ENCODE measurements at places on chromosomes 16 and 17.
A peak's percentile ranks its signal among the peaks of the same experiment; 100 is the strongest.

DNA sequence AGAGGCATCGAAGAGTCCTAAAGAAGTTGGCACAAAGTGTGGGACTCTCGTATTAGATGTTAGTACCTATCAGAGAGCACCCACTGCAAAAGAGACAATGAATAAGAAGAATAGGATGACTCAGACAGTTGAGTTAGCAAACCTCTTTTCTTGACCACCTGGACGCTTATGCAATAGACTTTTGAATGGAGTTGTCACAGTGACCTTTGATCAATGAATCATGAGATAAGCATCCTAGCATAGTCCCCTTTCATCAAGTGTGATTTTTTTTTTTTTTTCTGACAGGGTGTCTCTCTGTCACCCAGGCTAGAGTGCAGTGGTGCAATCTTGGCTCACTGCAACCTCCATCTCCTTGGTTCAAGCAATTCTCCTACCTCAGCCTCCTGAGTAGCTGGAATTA lies 1417.9 kb upstream of the GOT2 start:
- DNase-seq = no peak

GRCh38 chr16:50338371-50339231 lies 30.2 kb downstream of the BRD7 start:
- DNase-seq = no peak

- no peak for DNase-seq
Observed at GRCh38 chr16:1033128-1033679, 39.3 kb upstream of the SSTR5 start.

GRCh38 chr16:89013111-89013510 lies 36.1 kb upstream of the CBFA2T3 start:
- no peak for DNase-seq

DNA sequence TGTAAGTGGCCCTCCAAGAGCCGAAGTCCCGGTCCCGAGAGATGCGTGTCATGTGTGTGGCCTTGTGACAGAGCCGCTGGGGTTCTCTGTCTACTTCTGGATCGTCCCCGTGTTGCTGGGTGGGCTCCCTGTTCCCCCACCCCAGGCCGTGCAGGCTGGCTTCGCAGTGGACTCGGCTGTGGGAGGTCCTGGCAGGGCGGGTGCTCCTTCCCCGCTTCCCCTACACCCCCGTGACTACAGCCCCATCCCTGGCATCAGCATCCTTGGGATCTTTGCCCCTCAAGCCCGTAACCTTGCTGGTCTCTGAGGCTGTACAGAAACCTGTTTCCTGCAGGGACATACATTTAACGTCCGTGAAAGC lies 136.3 kb downstream of the BANP start:
- DNase-seq = no peak

GRCh38 chr16:2495041-2495440 lies 18.7 kb upstream of the ATP6V0C start:
- no peak for DNase-seq

DNA sequence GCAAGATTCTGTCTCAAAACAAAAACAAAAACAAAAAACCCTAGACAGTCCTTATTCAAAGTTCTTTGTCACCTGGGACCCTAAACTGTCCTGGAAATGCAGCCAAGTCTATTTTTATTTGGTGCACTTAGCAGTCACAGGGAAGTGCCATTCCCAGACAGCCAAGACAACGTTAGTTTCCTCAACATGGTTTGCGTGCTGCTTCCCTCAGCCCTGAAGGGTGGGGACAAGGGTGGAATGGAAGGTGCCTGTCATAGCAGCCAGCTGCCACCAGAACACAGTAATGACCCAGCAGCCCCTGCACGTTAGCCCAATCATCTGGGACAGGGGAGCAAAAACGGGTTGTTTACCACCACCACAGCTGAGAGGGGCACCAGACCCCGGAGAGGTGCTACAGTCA lies 16.9 kb downstream of the CREBBP start:
- no peak for DNase-seq

GRCh38 chr16:22977294-22977697 lies 163.3 kb downstream of the HS3ST2 start:
- DNase-seq = no peak

DNA sequence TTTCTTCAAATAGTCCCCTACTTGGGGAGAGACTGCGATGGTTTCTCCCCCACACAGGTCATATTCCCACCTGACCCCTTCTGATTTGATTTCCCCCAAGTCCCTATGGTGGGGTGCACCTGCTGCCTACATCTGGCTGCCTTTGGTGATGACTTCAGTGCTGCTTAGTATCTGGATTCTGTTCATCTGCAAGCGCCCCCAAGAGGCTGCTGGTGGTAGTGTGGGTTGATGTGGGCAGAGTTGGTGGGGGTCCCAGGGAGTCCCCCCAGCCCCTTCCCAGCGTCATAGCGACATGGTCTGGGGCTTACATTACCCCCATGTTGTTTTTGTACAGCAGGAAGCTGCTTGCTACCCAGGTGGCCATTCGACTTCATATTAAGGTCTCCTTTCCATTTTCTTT lies 99.2 kb downstream of the NTN1 start:
- DNase-seq = no peak

DNA sequence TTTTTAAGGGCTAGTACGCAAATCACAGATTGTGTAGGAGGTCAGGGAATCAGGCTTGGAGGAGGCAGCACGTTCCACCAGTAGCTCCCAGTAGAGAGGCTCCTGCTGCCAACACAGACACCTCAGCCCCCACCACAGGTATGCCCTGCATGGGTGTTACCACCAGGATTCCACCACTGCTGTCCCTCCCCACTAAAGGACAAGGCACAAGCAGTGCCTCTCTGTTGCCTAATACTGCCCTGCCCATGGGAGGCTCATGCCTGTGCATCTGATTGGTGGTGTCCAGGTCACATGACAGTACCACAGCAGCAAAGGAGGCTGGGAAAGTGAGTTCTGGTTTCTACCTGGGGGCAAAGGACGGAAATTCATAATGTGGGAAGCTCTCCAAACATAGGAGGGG lies 33.6 kb upstream of the CACNG4 start:
- no peak for DNase-seq

- no peak for DNase-seq
Observed at GRCh38 chr16:4383591-4384444, 12.2 kb downstream of the VASN start.

GRCh38 chr17:80832888-80833583 lies 158.6 kb upstream of the CHMP6 start:
- DNase-seq = peak; percentile 47

GRCh38 chr17:13813347-13814240 lies 211.9 kb upstream of the HS3ST3A1 start:
- DNase-seq = no peak

DNA sequence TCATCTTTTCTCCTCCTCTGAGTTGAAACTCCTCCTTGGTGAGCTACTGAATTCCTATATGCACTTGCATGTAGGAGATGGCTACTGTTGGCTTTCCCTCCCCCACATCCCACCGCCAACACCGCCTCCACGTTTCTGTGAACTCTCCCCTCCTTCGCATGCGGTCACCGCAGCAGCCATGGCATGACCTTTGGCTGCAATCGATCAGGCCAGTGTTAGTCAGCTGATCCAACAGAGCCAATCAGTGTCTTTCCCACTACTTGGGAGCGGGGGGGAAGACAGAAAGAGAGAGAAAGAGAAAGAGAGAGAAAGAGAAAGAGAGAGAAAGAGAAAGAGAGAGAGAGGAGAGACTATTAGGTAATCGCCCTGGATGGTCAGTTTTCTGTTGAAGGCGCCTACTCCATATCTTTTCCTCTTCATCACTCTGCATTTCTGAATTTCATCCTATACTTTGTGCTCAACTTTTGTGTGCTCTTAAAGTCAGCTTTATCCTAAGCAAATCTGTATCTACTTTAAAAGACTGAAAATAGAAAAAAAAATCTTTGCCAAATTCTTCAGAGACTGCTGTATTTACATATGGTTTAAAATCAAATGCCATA lies 22.7 kb downstream of the ASGR1 start:
- no peak for DNase-seq

- no peak for DNase-seq
Observed at GRCh38 chr17:72588961-72589360, 468.1 kb downstream of the SOX9 start.

GRCh38 chr16:965036-965395 lies 5.8 kb downstream of the LMF1 start:
- DNase-seq = no peak

DNA sequence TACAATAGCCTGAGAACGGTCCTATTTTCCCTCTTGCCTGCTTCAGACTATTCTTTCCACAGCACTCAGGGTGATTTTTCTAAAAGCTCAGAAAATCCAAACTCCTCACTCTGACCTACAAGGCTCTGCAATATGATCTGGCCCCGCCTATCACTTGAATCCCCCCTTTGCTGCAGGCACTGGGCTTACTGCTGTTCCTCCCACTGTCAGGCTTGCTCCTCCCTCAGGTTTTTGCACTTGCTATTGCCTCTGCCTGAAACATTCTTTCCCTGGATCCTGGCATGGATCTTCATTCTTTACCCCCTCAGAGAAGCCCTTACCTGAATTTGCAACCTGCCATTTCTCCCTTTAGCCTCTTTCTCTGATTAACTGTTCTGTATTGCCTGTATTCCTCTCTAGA lies 52.3 kb downstream of the RPGRIP1L start:
- DNase-seq = no peak

DNA sequence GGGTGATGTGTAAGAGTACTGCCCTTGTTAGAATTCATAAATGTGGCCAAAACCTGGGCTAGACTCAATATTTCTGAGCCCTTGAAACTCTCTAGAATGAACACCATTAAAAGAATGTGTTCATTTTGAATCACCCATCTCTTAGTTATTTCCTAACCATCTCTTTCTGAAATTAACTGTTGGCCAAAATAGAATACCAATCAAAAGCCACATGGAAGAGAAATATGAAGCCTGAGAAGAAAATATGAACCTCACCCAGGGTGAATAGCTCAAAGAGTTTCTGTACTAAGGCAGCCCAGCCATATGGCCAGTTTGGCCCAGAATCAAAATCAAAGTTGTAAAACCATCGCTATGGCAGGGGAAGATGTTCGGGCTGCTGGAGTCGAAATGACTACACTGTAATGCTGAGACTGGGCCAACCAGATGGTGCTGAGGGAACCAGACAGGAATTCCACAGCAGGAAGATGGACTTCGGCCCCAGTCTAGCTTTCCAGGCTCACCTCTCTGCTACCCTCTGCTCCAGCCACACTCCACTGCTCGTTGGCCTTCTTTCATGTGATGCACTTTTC lies 154.3 kb upstream of the ZFHX3 start:
- DNase-seq = no peak

DNA sequence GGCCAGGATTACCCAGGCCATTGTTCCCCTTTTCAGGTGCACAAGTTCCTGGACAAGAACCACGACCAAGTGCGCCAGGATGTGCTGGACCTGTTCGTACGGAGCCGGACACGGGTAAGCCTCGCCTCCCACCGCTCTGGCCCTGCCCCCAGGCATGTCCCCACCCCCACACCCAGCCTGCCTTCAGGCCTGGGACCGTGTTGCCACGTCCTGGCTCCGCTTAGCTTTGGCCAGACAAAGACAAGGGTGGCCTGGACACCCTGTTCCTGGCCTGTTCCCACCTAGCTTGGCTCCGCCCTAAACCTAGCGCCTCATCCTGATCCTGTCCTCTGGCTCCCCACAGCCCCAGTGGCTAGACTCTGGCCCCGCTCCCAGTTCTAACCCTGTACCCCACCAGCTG lies 30.9 kb downstream of the MYO15A start:
- DNase-seq = no peak

DNA sequence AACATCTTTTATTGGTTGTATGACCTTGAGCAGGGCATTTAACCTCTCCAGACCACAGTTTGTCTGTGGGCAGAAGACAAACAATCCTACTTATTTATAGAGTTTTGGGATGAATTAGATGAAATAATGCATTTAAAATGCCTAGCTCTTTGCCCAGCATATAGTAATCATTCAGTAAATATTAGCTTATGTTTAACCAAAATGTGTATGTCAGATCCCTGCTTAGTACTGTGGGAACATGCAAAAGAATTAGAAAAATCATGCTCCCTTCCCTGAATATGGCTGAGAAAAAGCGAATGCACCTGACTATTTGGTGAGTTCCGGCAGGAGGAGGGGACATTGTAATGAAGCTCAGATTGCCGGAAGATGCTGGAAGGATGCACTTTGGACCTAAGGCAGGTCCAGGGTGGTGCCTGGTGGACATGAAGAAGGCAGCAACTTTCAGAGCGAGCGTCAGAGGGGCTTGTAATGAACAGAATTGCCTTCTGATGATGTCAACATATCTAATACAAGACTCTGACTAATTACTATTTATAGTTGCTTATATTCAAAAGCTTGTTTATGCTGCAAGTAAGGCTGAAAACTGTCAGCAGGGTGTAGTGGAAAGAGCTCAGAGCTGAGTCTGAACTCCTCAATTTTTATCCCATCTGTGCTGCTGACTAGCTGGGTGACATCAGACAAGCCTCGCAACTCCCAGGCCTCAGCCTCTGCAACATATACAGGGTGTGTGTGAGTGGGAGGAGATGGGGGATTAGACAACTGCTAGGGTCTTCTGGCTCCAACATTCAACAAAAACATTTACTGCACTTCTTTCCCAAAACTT lies 221.2 kb downstream of the PRKCA start:
- no peak for DNase-seq

- DNase-seq = no peak
Observed at GRCh38 chr17:65444049-65444448, 117.4 kb downstream of the AXIN2 start.

GRCh38 chr17:61503961-61504360 lies 51.7 kb downstream of the TBX4 start:
- no peak for DNase-seq

DNA sequence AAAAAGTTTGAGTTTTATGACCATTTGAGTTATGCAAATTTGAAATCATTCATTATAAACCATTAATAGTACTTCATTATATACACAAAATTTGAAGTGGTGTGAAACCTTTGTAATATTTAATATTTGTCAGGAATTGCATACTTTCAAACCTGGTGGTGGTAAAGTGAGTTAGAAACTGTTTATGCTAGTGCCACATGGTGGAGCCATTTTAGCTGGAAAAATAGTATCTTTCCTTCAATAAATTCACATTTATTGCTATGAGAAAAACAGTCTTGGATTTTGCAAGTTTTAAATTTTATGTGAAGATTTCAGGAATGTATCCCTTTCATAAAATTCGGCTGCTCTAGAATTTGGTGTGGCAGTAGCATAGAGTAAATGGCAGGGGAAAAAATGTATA lies 7.3 kb upstream of the BLMH start:
- no peak for DNase-seq

GRCh38 chr17:80154166-80154565 lies 7.2 kb upstream of the EIF4A3 start:
- no peak for DNase-seq

GRCh38 chr17:17491546-17491988 lies 4.6 kb downstream of the RASD1 start:
- DNase-seq = no peak

- DNase-seq = no peak
Observed at GRCh38 chr17:38921756-38922411, 3.5 kb upstream of the LASP1NB start.

GRCh38 chr16:57570301-57571070 lies 28.0 kb downstream of the ADGRG5 start:
- DNase-seq = no peak

DNA sequence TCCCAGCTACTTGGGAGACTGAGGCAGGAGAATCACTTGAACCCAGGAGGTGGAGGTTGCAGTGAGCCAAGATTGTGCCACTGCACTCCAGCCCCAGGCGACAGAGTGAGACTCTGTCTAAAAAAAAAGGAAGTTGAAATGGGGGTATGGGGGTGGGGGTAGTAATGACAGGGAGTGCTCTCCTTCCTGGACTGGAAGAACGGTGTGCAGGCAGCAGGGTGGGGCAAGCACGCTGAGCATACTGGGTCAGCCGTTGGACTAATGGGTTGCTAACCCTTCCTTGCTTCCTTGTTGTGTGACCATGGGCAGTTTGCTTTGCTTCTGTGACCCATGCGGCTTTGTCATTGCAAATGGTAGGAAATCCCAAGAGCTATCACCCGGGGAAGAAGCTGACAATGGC lies 16.5 kb downstream of the KATNIP start:
- no peak for DNase-seq
